Stimulated activated CD8-positive, alpha-beta memory T cell treated with anti-CD3 and anti-CD28 coated beads, Interleukin-4, amount 100 ng/mL, for 4 hours (primary cell): ENCODE measurements at places on chromosomes 5 and 9.
A peak's percentile ranks its signal among the peaks of the same experiment; 100 is the strongest.

GRCh38 chr9:69655065-69655464, 17.1 kb downstream of the APBA1 start:
- DNase-seq: no peak

DNA sequence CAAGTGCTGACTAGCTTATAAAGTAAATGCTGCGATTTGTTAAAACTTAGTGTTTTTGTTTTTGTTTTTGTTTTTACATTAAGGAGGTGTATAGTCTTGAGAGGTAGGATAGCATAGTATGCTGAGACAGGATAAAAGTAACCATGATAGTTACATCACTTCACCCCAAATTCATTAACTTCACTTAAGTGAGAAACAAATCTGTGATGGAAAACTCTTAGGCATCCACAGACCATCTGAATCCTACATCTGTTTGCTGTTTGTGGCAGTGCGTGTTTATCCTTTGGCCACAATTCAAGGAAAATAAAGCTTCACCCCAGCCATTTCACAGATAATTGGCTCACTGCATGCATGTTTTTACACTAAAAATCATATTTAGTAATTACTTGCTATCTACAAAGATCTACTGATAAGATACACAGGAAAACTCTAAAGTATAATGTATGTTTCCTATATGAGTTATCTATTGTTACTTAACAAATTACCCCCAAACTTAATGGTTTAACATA, 82.0 kb downstream of the ZNF622 start:
- no peak for DNase-seq

GRCh38 chr9:91071184-91071990, 269.8 kb downstream of the SYK start:
- DNase-seq: peak; percentile 15

GRCh38 chr9:75604661-75605060, 285.8 kb upstream of the PCSK5 start:
- no peak for DNase-seq

DNA sequence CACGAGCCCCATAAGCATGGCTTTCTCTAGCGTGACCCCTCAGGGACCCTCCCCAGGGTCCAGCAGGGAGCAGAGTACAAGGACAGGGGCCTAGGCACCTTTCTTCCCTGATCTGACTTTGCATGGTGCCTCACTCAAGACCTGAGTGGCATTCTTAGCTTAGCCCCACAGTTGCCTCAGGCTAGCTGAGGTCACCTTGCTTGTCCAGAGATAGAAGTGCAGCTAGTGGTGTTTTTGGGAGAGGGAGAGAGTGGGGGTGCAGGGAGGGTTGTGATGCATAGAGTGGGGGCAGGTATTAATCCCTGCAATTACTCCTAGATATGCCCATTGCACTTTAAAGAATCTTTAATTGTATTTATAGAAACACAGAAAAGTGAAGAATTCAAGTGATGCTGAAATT, 8.4 kb upstream of the TRIO start:
- no peak for DNase-seq

DNA sequence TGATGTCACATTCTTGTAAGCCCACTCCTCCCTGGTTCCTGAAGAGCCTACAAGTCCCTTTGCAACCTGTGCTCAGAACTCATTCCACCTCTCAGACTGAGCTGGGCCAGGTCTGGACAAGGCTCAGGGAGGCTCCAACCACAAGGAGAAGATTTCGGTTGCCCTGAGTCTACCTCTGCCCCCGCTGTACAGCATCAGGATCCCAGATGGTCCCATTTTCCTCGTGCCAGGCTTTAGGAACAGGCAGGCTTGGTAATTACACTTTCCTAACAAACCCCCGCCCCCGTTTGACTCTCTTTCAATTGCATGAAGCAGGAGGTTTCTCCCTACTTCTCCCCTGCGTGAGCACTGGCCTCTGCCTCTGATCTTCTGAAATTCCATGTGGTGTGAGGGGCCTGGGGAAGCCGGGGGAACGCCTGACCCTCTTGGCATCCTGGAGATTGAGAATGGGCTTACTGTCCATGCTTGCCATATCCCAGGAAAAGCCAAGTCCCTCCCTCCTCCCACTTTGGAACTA, 86.9 kb upstream of the CTNNA1 start:
- no peak for DNase-seq

DNA sequence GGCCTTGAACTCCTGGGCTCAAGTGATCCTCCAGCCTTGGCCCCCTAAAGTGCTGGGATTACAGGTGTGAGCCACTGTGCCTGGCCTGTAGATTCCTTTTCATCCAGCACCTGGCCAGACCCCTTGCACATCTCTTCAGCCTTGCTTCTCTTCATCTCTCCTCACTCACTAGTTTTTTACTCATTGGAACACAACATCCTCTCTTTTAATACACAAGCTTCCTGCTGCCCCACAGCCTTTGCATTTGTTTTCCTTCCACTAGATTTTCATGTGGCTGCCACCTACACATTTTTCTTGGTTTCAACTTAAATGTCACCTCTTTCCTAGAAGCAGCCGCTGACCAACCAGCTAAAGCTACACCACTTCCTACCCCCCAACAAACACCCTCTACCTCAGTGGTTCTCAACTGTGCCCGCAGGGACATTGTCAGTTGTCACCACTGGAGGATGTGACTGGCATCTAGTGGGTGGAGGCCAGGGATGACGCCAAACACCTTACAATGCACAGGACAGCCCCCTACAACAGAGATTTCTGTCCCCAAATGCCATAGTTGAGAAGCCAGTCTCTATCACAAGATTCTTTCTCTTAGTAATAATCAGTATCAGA, 33.7 kb downstream of the HAVCR1 start:
- peak; percentile 47 for DNase-seq

DNA sequence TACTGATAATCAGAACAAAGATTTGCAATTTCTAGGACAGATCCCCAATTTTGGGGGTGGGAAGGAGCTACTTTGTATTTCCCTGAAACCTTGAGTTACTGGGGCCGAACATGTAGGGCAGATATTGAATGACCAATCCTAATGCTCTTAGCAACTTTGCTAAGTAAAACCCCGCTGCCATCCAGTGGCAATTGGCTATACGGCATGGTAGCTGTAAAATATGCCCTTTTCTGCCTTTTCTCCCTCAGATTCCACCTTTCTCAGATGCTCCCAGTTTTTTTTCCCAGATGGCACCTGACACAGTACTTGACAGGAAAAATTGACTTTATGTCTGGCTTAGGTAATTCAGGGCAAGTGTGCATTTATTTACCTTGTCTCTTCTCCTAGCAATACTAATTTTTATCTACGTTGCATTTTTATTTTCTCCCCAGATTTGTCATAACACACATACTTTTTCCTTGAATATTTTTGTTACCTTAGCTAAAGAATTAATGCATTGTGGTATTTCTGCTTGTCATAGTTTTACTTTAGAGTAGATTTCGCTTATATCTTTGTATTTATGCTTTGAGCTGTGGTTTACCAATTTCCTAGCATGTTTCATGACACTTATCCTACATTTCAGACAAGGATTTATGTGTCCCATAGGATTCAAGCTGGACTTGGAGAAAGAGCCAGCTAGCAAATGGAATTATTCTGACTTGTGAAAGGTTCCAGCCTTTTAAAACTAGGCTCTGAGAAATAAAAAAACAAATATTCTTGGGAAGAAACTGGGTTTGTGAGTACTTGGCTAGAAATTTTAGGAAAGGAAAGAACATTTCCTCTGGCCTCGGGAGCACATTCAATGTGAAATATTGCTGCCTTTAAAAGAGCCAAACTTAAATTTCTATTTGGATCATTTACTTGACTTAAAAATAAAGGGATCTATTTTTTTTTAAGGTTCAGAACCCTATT, 37.4 kb downstream of the PIK3R1 start:
- no peak for DNase-seq

- DNase-seq: no peak
These were observed 10.1 kb downstream of the ASS1 start for GRCh38 chr9:130454812-130455325.

DNA sequence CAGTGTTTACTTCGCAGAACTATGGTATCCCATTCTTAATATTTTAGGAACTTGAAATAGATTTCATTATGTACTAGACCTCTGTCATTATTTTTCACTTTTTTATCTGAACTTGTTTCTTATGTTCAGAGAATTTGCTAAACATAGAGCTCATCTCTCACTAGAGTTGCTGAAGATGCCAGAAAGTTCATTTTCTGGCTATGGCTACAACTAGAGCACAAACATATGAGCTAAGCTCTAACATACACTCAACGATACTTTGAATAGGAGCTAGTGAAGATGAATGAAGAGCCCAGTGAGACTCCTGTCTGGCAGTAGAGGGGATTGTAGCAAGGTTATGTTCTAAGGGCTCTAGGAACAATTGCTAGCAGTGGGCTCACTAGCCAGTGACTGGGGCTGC, 582.2 kb downstream of the KIF4B start:
- no peak for DNase-seq

DNA sequence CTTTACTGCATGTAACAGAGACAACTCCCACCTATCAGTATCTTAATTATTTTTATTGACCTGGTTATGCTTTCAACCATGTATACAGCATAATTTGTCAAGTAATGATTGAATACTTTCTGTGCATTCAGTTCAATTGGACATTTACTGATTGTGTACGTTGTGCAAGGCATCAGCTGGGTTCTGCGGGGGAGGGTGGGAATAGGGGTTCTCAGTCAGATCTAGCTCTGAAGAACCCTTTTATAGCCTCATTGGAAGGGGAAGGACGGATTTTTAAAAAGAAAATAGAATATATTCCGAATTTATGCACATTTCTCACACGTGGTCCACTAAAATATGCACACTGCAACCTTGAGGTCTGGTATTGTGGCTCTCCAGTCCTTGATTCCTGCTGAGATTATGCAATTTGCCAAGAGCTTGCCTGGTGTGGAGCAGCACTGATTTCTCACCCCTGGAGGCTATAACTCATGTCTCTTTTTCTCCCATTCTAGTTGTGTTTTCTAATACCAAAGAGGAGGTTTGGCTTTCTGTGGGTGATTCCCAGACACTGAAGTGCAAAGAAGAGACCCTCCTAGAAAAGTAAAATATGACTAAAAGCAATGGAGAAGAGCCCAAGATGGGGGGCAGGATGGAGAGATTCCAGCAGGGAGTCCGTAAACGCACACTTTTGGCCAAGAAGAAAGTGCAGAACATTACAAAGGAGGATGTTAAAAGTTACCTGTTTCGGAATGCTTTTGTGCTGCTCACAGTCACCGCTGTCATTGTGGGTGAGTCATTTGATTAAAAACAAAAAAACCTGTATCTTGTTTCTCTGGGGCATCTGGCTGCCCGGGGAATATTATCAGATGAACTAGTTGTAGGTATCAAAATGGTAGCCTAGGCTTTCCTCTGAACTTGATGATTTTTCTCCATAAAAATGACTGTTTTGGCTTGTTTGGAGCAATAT, 1.7 kb downstream of the SLC1A3 start:
- DNase-seq: no peak

DNA sequence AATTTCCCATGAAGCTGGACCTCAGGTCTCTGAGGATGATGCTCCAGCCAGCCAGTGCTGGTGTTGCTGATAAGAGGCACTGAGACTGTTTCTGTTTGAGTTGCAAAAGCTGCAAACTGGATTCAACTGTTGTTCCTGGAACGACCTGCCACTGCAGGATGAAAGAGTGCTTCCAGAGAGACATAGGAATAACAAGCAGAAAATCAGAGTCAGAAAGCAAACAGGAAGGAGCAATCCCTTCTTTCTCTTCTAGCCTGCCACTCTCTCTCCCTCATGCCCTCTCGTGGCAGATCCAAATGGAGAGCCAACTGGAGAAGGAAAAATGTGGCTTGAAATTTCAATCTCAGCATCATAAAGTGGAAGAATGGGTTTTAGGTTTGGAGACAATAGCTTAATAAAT, 110.4 kb downstream of the STARD4 start:
- no peak for DNase-seq

DNA sequence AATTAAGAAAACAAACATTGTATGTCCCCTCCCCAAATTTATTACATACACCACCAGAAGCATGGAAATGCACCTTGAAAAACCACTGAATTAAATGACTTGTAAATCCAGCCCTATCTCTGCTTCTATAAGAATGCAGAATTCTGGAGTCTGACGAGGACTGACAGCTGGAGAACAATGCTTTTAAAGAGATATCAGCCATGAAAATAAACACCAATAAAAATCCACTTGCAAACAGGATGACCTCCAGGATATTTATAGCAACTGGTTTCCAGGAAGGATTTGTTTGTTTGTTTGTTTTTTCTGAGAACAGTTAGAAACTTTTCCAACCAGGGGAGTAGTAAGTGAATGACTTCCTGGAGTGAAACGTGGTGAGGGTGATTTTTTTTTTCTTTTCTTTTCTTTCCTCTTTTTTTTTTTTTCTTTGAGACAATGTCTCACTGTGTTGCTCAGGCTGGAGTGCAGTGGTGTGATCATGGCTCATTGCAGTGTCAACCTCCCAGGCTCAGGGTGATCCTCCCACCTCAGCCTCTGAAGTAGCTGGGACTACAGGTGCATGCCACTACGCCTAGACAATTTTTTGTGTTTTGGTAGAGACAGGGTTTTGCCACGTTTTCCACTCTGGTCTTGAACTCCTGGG, 38.7 kb upstream of the SLC36A1 start:
- DNase-seq: no peak

DNA sequence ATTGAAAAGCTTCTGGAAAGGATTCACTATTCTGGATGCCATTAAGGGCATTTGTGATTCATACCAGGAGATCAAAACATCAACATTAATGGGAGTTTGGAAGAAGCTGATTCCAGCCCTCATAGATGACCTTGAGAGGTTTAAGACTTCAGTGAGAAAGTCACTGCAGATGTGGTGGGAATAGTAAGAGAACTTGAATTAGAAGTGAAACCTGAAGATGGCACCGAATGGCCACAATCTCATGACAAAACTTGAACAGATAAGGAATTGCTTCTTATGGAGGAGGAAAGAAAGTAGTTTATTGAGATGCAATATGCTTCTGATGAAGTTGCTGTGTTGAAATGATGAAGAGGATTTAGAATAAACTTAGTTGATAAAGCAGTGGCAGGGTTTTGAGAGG, 254.6 kb upstream of the SLC24A2 start:
- no peak for DNase-seq
